ENCODE measurements at places on chromosomes 2 and 18.

DNA sequence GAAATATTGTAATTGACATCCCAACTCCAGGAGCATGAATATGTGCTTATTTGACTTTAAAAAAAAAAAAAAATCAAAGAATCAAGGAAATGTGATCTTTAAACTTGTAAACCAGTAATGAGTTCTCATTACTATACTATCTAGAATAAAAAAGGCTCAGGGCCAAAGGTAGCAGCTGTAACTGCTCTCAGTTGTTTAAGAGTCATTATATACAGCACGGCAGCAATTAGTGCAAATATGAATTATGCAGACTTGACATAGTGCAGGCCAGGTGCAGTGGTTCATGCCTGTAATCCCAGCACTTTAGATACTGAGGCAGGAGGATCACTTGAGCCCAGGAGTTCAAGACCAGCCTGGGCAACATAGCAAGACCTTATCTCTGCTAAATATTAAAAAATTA, 125.7 kb upstream of the TTC39C start:
- no peak for DNase-seq

DNA sequence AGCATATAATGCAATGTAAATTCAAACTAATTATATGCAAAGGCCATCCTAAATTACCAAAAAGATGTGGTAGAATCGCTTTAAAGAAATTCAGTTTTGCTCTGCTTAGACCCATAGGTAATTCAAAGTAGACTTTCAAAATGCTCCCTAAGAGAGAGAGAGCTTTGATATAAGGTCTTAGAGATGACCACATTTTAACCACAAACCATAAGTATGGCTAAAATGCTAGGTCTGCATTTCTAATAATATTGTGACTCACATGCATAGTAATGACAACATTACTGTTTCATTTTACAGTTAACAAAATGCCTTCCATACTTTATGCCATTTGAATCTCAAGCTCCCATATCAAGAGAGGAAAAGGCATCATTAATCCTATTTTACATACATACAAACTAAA, 144.5 kb downstream of the RAD51AP2 start:
- no peak for DNase-seq

DNA sequence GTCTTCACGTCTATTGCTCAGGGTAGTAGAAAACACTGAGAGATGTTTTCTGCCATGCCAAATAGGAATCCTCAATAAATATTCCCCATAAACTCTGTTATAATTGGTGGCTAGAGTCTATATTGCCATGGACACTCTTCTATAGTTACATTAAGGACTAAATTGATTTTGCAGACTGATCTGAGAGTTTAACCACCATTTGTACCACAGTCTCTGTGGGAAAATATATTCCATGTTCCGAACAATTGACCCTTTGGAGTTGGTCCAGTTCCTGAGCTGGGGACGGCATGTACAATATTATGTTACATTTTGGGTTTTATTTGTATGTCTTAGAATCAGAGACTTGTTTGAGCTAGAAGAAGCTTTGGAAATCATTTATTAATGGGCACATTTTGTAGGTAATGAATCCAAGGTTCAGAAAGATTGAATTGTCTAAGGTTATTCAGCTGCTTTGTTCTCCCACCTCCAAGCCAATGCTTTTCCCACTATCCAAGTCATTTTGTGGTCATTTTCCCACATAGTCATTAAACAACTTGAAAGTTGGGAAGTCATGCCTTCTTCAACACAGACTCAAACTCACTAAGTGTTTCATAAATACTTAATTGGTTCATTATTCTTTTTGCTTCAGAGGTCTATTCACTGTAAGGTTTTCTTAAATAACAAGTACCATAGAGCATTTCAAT, 5.1 kb upstream of the PPP1CB start:
- DNase-seq, result no peak

DNA sequence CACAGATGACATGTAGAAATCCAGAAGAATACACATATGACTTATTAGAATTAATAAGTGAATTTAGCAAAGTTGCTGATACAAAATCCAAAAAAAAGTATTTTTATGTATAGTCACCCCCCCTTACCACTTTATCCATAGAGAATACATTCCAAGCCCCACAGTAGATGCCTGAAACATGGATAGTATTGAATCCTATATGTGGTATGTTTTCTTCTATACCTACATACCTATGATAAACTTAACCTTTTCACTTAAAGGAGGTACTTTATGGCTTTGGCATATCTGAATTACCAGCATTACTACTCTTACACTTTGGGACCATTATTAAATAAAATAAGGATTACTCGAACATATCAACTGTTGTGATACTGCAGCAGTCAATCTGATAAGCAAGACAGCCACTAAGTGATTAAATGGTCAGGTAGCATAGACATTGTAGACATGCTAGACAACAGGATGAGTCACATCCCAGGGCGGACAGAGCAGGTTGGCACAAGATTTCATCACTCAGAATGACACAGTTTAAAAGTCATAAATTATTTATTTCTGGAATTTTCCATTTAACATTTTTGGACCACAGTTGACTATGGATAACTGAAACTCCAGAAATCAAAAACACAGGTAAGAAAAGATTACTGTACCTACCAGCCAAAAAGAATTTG, 208.2 kb upstream of the CHAC2 start:
- DNase-seq, result no peak

GRCh38 chr2:33238111-33238510, 238.3 kb upstream of the RASGRP3 start:
- DNase-seq, result no peak

DNA sequence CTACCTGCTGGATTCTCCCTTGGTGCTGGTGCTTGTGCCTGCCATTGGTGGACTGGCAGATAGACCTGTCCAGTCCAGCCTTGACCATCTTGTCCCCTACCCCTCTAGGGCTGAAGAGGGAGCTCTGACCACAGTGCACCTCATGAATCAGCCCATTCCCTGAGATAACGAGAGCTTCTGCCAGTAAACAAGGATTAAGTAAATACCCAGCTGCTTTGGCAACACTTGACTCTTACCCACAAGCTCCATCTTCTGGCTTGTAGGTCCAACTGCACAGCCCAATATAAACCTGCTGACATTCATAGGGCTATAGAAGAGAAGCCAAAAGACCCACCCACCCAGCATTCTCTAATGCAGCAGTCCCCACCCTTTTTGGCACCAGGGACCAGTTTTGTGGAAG, 186.4 kb downstream of the PIK3C3 start:
- DNase-seq, result no peak

DNA sequence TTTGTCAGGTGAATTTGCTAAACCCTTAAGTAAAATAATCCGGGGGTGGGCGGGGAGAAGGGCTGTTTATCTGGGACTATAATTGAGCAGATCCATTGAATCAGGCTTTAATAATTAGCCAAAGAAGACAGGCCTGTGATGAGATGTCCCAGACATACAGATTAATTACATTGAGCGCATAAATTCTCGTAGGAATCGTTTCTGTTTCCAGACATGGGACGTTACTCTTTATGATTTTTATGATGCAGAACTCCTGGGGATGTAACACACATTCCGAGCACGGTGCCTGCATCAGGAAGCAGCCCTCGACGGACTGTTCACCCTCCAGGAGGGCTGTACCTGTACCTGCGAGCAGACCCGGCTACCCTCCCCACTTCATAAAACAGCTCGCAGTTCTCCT, 88.9 kb downstream of the SMIM21 start:
- DNase-seq, result no peak

All from GM13977 (cell line).